ENCODE measurements at places on chromosomes 16 and 17. TPM values are rescaled to one million over a fixed set of nuclear protein-coding genes. Genes with fewer than 3 reads are reported as not detected.
A peak's percentile ranks its signal among the peaks of the same experiment; 100 is the strongest.

GRCh38 chr16:21702276-21702675, 38.5 kb downstream of the OTOA start:
- no peak for DNase-seq

DNA sequence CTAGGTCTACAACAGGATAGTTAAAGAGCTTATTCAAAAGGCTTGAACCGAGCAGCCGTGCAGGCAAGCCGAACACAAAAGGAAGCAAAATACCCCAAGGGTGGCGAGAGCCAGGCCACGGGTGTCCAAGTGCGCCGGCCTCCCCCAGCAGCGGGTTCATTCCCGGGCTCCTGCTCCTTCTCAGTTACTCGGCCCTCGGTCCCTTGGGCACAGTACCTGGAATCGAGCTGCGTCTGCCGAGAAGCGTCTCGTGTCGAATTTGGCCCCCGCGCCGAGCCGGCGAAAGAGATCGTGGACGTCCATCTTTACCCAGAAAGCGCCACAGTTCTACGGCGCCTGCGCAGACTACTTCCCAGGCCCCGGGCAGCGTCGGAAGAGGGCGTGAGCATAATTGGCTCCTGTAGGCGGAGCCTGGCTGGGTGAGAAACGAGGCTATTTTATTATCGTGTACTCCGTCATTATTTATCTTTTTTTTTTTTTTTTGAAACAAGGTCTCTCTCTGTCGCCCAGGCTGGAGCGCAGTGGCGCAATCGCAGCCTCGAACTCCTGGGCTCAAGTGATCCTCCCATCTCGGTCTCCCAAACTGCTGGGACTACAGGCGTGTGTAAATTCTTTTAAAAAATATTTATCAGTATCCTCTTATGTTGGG, at the start of gene DDX52:
DDX52 (minus strand) TSS at position 329 of the 649 bp plus-strand sequence; CDS start at position 303, 26 bp downstream.
- DNase-seq, result peak; percentile 92

DNA sequence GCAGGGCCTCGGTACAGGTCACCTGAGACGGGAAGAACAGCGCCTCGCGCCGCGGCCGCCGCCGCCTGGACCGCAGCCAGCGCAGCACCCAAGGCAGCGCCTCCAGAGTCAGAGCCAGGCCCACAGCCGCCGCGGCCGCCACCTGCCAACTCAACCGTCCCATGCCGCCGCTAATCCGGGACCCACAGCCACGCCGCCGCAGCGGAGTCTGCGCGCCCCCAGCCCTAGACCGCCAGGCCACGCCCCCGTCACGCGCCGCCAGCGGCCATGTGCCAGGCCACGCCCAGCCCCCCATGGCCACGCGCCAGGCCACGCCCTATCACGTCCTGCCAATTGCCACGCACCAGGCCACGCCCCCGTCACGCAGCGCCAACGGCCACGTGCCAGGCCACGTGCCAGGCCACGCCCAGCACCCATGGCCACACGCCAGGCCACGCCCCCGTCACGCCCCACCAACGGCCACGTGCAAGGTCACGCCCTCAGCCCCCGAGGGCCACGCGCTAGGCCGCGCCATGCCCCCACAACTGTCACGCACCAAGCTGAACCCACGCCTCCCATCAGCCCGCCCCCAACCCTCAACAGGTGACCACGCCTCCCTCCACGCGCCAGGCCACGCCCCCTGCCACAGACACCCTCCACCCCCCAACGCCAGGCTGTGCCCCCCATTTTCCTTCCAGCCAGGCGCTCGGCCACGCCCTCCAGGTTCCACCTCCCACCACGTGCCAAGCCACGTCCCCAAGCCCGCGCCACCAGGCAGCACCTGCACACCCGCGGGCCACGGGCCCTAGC, at the start of gene PLD6:
PLD6 (minus strand) TSS at position 210 of the 789 bp plus-strand sequence; CDS start at position 163, 47 bp downstream.
- peak; percentile 91 for DNase-seq

GRCh38 chr17:76404256-76404655, 19.8 kb downstream of the SPHK1 start:
- DNase-seq, result no peak

DNA sequence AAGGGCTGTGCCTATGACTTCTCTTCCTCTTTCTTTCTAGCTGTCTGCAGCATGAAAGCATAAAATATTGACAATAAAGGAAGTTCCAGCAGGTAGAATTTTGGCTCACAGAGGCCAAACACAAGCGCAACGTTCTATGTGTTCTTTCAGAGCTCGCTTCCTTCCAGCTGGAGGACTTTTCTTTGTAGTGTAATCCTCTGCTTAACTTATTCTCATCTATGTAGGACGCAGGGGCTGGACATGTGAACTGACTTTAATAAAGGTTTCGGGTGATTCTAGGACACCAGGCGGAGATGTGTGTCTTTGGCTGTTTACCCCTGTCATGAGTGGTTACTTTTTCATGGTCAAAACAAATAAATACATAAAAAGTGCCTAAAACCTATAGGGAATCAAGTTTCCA, 191.5 kb upstream of the MAF start:
- no peak for DNase-seq

GRCh38 chr17:5249615-5250014, 15.0 kb upstream of the SCIMP start:
- peak; percentile 55 for DNase-seq

DNA sequence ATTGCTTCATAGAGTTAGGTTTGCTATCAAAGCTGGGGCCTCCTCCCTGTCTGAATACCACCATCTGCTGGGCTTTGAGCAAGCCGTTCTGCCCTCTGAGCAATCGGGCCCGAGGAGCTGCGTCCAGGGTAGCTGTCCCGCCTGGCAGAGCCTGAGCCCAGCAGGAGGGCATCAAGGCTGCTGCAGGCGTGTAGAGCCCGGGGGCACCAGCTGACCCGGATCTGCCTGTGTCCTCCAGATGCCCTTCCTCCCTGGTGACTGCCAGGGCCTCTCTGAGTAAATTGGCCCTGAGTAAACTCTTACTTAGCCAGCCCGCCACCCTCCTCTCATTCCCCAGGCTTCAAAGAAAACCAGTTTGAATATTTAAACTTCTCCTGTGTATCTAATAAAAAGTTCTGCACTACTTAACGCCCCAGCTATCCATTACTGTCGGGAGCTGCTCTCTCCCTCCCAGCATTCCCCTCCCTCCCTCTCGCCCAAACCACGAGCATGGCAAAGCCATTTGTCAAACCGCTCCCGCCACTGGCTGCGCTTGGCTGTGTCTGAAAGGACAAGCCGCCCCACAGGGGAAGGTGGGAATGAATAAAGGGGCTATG, 16.4 kb downstream of the CDK5RAP3 start:
- DNase-seq, result peak; percentile 82

- no peak for DNase-seq
These were observed 16.4 kb upstream of the SEC14L1 start for GRCh38 chr17:77124192-77124889.

DNA sequence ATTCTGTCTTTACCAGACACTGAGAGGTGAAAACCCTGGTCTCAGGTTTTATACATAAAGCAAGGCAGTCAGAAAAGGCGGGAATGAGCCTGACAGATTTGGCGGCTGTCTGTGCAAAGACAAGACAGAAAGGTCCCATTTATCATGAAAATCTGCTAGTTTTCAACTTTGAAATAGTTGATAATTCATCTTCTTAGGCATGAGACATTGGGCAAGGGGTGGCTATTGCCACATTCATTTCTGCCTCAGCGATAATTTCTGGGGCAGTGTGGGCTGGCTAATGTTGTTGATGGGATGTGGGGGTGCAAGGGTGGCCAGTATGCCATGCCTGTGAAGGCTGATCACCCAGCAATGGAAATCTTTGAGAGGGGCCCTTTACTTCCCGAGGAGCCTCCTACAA, 173.8 kb upstream of the RPH3AL start:
- no peak for DNase-seq

DNA sequence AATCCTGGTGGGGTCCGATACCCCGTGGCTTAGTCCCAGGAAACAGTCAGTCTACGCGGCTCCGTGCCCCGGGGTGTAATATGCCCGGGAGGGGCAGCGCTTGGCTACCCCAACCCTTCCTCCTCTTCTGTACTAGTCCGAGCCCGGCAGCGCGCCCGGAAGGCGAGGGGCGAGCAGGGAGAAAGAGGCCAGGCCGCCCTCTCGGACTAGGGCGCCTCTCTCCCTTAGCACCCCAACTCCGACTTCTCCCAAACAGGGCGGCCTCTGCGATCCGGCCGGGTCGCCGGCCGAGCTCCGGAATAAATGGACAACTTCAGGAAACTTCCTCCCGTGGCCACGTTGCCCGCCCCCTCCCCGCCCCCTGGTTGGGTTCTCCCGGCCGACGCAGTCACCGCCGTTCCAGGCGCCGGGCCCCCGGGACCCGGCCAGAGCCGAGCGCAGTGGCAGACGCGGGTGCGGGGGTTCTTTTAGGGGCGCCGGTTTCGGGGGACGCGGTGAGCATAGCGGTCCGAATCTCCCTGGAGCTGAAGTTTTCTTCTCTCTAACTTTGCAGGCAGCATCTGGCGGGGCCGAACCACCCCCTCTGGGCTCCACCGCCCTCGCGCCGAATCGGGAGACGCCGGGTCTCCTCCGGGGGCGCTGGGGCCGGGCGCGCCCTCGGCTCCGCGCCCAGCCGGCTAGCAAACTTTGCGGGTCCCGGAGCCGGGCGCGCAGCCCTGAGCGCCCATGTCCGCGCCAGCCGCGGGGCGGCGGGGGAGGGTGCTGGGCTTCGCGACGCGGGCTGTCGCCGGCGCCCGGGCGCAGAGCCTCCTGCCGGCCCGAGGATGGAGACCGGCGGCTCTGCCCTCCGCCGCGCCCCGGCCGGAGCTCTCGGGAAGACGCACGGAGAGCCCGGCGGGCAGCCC, at the start of gene SDK2:
SDK2 (minus strand) TSS at position 301 of the 905 bp plus-strand sequence. CDS start 357 bp downstream, outside the sequence.
- peak; percentile 39 for DNase-seq

GRCh38 chr16:85731179-85731578, 19.7 kb downstream of the C16orf74 start:
- DNase-seq, result no peak

DNA sequence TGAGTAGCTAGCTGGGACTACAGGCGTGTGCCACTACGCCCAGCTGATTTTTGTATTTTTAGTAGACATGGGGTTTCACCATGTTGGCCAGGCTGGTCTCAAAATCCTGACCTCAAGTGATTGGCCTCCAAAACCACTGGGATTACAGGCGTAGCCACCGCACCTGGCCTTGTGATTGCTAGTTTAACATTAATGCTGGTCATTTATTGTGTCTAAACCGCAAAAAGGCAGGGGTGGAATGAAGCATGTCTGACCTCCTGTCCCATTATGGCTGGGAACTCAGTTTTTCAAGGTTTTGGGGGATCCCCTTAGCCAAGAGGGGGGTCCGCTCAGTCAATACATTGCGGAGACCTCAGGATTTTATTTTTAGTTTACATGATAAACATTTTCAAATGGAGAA, 10.7 kb upstream of the CNGB1 start:
- no peak for DNase-seq

Gene DBNDD1
- 10.6 TPM for total RNA-seq

Gene ITGAX
- total RNA-seq, result 1.5 TPM
